ENCODE measurements at places on chromosomes 1 and 21.

DNA sequence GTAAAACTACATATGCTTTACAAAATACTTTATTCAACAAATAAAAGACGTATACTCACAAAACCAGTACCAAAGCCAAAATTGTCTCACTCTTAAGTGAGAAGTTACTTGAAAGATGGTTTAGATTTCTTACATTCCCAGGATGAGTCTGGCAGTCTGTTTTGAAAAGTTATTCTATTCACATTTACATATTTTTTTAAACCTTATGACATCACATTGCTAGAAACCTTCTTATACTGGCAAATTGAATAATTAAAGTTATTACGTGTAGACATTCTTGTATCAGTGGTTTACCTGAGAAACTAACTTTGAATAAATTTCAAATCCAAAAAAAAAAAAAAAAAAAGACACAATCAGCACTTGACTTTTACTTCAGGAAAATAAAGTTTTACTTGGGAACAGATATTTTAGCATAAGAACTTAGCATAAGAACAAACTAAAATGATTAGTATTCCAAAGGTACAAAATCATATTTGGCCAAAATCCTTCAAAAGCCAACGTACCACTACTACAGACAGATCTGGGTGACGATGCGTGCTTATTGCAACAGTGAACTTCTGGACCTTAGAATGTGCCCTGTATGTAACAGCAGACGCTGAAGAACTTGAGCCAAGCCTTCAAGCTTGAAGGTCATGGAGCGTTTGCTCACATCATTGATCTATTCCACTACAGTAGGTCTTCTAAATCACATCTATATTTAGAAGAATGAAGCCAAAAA is 2.5 kb downstream of the CDC42BPA start:
- peak; percentile 24 for DNase-seq

DNA sequence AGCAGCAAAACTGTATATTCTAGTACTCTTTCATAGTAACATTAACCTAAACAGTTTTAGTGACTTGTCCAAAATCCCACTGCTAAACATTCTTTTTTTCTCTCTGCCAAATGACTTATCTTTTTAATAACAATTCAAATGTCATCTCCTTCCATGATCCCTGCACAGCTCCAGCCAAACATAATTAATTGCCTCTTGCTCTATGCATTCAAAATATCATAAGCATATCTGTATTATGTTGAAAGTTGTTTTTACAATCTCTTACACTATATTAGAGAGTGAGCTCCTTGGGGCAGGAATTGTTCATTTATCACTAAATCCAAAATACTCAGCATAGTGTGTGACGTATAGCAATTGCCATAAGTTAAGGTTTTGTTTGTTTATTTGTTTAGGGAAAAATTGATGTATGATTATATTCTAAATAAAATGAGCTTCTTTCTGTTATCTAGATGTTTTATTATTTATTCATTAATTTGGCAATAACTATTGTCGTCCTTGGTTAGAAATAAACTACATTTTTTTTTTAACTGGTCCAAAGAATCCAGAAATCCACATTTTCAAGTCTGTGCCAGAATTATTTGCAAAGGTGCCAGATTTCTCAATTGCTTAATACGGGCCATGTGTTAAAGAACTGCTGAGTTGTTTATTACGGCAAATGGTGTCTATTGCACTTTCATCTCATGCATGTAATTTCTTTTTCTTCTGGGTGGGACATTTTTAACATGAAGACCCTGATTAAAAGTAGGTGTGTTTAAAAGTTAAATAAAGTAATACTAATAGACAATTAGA is 577.2 kb upstream of the ZRANB2 start:
- DNase-seq = no peak

DNA sequence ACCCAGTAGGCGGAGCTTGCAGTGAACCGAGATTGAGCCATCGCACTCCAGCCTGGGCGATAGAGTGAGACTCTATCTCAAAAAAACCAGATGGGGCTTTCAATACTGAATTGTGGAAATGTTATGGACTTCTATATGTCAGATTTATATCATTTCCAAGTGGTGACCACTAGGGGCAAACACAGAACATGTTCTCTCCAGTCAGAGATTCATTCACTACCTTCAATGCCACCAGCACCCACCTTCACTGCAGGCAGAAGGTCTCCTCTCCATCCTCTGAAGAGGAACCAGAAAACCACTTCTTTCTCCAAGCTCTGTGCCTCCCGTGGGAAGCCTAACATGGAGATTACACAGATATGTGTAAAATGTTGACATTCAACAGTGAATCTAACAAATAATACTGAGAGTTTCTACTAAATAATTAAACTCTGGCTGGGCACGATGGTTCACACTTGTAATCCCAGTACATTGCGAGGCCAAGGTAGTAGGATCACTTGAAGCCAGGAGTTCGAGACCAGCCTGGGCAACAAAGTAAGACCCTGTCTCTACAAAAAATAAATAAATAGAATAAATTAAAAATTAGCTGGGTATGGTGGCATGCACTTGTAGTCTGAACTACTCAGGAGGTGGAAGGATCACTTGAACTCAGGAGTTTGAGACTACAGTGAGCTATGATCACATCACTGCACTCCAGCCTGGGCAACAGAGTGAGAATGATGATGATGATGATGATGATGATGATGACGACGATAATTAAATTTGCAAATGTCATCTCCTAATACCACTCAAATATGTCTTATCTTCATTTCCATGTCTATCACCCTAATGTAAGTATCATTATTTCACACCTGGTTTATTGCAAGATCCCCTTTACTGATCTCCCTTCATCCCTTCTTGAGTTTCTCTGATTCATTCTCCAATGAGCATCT is 151.1 kb downstream of the ZNF281 start:
- DNase-seq = peak; percentile 27

GRCh38 chr1:62117018-62117750 is 77.5 kb upstream of the L1TD1 start:
- DNase-seq = no peak

- no peak for DNase-seq
Measured at GRCh38 chr1:176521211-176521610, 58.2 kb downstream of the PAPPA2 start.

DNA sequence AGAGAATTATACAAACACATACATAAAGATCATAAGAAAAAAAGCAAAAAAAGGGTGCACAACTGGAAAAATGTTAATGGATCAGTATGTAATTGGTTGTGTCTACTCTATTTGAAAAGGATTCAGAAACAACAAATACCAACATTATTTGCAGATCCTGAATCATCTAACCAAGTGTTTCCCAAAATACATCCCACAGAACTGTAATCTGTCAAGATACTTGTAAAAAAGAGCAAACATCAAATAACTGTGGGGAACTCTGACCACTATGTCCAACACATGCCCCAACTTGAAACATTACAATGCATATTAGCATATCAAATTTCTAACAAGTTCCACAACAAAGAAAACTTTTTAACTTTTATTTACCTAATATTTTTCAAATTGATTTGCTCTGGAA is 22.6 kb downstream of the ANKRD13C start:
- no peak for DNase-seq

DNA sequence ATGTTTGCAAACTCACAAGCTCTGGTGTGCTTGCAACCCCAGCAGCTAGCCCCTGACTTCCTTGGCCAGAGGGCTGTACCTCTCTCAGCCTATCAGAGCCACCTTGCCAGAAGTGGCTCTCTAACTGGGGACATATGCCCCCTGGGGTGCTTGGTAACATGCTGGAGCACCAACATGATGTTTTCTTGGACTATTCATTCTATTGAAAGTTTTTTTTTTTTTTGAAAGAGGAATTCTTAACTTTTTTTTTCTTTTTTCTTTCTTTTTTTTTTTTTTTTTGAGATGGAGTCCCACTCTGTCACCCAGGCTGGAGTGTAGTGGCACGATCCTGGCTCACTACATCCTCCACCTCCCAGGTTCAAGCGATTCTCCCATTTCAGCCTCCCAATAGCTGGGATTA is 14.7 kb upstream of the CAPN8 start:
- DNase-seq = no peak

DNA sequence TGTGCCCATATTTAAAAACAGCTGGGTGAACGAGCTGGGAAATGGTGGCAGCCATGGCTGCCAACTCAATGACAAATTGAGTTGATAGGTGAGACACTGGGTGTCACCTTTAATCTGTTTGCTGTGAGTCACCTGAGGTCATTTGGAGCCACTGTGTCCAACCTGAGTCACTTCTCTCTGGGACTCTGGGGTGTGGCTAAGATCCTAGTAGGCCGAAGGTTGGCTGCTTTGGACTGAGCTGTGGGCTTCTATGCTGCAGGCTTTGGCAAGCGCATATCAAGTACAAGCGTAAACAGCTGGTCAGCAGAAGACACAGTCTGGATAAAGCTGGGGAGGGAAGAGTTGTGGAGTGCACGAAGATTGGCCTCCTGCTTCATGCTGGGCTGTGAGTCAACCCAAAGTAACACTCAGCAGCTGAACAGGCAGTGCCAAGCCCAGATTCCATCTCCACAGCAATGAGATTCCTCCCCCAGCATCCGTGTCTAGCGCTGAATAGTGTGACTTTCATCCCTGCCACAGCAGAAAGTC is 24.0 kb downstream of the TEX35 start:
- no peak for DNase-seq

Measured in H7 (cell line).